ENCODE measurements at places on chromosomes 2 and 18. TPM values are rescaled to one million over a fixed set of nuclear protein-coding genes. Genes with fewer than 3 reads are reported as not detected.

DNA sequence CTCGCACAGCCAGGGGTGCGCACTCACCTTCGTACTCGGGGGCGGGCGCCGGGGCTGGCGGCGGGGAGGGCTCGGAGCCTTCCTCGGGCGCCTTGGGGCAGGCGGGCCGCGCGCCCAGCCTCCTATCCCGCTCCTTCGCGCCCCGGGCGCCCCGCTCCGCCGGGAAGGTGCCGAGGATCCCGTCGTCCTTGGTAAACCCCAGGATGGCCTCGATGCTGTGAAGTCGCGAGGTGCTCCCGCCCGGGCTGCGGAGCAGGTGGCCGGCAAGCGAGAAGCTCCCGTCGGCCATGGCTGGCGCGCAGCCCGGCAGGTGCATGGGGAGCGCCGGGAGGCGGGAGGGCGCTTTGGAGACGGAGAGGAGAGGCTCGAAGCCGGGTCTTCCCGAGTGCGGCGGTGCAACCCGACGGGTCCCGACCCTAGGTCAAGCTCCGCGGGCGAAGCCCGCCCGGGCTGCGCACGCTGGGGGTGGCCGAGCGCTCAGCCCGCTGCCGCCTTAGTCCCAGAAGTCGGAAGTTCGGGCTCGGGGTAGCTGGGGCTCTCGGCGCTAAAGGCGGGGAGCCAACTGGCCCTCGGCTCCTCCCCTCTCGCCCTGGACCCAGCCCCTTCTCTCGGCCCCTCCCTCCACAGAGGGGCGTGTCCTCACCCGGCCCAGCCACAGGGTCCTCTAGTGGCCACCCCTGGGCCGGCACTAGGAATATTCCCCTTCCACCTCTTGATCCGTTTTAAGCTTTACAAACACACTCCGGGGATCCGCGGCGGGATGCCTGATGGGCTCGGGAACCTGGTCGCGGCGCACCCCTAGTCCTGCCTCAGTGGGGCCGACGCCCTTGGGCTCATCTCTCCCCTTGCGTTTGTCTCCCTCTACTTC, at the start of gene RAX:
RAX (minus strand) TSS at position 564 of the 868 bp plus-strand sequence; CDS start at position 316, 248 bp downstream.
- peaks cover 10% of the 10 kb centered on the region for H3K4me1 ChIP-seq
- peaks cover 3% of the 10 kb centered on the region for H3K36me3 ChIP-seq
- no peak for DNase-seq
- H3K4me3 ChIP-seq: no peak within 1 kb of the TSS

DNA sequence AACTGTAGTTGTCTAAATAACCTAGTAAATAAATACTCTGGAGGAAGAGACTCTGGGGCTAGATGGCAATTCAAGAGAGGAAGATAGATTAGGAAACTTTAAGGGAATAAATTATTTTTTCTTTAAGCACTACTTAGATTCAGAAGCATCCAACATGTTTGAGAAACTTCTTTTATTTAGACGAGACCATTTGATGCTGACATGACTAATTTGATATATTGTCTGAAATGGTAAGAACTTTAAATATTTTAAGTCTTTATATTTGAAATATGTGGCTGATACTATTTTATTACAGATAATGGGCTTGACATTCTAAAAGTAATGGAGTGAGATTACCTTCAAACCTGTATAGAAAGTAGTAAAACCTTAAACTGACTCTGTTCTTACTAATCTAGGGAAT, 36.4 kb downstream of the PPIG start:
- peaks cover 63% of the 10 kb centered on the region for H3K36me3 ChIP-seq
- no peak for DNase-seq
- no peak overlapping the region for H3K27ac ChIP-seq
- H3K4me1 ChIP-seq: peaks cover 18% of the 10 kb centered on the region
- H3K4me3 ChIP-seq: no peak overlapping the region
- H3K27me3 ChIP-seq: no peaks in the 10 kb centered on the region

DNA sequence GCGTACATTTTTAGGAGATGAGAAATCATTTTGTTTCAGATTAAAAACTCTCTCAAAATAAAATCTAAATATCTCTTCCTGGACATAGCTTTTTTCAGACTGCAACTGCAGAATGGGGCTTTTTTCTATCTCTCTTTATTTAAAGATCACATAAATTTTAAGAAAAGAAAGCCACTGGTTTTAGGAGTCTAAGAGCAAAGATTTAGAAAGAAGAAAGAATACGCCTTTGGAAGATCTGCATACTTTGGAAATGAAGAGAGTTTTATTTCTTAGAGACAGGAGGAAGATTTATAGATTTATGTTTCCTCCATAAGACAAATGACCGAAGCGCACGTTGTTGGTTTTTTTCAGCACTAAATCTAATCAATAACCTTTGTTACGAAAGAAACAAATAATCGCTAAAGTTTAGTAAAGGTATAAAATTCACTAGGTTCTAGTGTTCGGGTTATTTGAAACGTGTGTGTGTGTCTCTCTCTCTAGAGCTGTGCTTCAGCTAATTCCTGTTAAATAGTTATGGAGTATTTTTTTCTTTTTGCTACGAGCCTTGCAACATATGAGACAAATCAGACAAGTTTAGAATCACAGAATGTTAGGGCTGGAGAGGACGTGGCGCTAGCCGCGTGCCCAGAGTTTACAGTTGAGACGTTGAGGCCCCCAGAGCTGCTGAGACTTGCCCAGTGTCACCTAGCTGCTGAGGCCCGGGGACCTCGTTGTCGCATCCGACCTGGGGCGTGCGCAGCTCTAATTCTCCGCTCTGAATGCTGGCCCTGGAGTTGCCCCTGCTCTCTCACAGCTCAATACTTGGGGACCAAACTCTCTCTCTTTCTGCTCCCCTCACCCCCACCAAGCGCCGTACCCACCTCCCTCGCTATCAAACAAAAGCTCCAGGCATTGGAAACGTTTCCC, 69.9 kb downstream of the CTAGE1 start:
- no peaks in the 10 kb centered on the region for H3K36me3 ChIP-seq
- H3K4me3 ChIP-seq: peak overlapping the region; percentile 60
- no peak overlapping the region for H3K27ac ChIP-seq
- peaks cover 50% of the 10 kb centered on the region for H3K4me1 ChIP-seq
- DNase-seq: no peak

DNA sequence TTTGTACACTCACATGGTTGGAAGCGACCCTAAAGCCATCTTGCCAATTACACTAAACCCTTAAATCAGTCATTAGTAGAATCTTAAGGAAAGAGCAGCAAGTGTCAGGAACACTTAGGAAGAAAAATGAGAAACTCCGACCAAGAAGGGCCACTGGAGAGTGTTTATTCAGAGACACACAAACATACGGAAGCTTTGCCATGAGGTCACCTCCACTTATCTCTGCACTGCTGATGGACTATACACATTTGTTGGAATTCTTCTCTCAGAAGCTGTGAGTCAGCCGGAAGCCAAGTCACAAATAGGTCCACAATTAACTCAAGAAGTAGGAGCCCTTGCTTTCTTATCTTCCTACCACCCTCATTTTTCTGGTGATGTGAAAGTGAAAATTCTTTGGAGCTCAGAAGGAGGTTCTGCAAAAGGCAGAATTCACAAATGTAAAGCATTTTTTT, 21.6 kb downstream of the BMP10 start:
- no peak overlapping the region for H3K4me3 ChIP-seq
- DNase-seq: no peak
- H3K4me1 ChIP-seq: no peaks in the 10 kb centered on the region
- H3K27ac ChIP-seq: no peak overlapping the region
- H3K27me3 ChIP-seq: peaks cover 35% of the 10 kb centered on the region

The ITGA6 gene
- 2.2 TPM for total RNA-seq

DNA sequence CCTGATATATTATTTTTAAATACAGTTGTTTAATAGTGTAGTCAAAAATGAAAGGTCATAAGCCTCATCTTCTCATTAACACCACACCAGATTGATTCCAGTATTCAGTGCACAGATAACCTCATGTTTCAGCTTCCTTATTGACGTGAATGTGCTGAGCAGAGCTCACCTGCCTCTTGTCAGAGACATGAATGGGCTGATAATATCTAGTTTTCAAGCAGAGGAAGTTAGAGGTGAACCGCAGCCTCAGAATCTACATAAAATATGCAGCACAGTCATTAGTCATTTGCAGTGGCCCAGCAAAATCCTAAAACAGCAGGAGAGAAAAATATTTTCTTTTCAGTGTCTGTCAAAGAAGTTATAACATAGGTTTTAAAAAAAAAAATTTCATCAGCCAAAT, 216.2 kb downstream of the GBX2 start:
- H3K4me1 ChIP-seq: peaks cover 9% of the 10 kb centered on the region
- no peaks in the 10 kb centered on the region for H3K36me3 ChIP-seq
- no peak overlapping the region for H3K27ac ChIP-seq
- no peak overlapping the region for H3K4me3 ChIP-seq
- peak; percentile 69 for DNase-seq

GRCh38 chr2:62196278-62196901, 475 bp downstream of the B3GNT2 start:
- H3K36me3 ChIP-seq: peaks cover 5% of the 10 kb centered on the region
- peaks cover 43% of the 10 kb centered on the region for H3K4me1 ChIP-seq
- peak overlapping the region; percentile 95 for H3K27ac ChIP-seq
- DNase-seq: peak; percentile 78
- H3K4me3 ChIP-seq: peak overlapping the region; percentile 76

GRCh38 chr2:172702451-172702850, 33.2 kb upstream of the RAPGEF4 start:
- no peak overlapping the region for H3K4me3 ChIP-seq
- no peaks in the 10 kb centered on the region for H3K36me3 ChIP-seq
- DNase-seq: no peak
- H3K27ac ChIP-seq: no peak overlapping the region

The EVA1A gene
- total RNA-seq: not detected

- H3K27me3 ChIP-seq: no peaks in the 10 kb centered on the region
- DNase-seq: no peak
- H3K36me3 ChIP-seq: peaks cover 1% of the 10 kb centered on the region
- H3K4me1 ChIP-seq: peaks cover 4% of the 10 kb centered on the region
- no peak overlapping the region for H3K4me3 ChIP-seq
Measured at GRCh38 chr2:202758604-202759003, 113.0 kb downstream of the ICA1L start.

DNA sequence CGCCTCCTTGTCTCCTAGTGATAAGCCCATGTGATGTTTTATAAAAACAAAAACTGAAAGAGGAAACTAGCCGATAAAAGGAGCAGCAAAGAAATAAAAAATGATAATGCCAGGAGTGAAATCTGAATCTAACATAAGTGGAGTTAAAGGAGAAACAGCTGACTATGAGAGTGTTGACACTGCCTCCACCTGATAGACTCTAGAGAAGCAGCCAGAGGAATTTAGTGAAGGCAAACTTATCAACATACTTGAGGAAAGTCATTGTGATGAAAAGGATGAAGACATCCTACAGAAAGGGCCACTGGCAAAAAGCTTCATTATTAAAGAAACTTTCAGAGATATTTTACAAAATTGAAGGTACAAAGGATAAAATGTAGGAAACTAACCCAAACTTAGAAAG, 1.9 kb downstream of the M1AP start:
- no peak overlapping the region for H3K27ac ChIP-seq
- peaks cover 1% of the 10 kb centered on the region for H3K36me3 ChIP-seq
- peaks cover 42% of the 10 kb centered on the region for H3K27me3 ChIP-seq
- peaks cover 3% of the 10 kb centered on the region for H3K4me1 ChIP-seq
- H3K4me3 ChIP-seq: no peak overlapping the region

The CREG2 gene
- total RNA-seq: not detected

The SERPINB3 gene
- not detected for total RNA-seq

DNA sequence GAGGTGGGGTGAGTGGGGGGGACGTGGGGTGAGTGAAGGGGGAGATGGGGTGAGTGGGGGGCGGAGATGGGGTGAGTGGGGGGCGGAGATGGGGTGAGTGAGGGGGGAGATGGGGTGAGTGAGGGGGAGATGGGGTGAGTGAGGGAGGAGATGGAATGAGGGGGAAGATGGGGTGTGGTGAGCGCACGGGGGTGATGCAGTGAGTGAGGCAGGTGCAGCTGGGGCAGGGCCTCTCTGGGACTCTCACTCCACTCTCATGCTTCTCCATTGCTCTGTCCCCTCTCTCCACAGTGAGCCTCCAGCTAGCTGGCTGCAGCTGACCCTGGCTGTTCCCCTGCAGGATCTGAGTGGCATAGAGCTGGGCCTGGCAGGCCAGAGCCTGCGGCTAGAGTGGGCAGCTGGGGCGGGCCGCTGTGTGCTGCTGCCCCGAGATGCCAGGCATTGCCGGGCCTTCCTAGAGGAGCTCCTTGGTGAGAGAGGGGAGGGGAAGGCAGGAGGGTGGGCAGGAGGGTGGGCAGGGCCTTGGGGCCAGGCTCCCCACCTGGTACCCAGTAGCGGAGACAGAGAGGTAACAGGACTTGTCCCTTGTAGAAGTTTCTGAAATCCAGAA, 13.9 kb upstream of the SLC4A3 start:
- no peak overlapping the region for H3K27ac ChIP-seq
- no peak for DNase-seq
- peaks cover 6% of the 10 kb centered on the region for H3K4me1 ChIP-seq
- no peaks in the 10 kb centered on the region for H3K27me3 ChIP-seq
- H3K4me3 ChIP-seq: no peak overlapping the region

DNA sequence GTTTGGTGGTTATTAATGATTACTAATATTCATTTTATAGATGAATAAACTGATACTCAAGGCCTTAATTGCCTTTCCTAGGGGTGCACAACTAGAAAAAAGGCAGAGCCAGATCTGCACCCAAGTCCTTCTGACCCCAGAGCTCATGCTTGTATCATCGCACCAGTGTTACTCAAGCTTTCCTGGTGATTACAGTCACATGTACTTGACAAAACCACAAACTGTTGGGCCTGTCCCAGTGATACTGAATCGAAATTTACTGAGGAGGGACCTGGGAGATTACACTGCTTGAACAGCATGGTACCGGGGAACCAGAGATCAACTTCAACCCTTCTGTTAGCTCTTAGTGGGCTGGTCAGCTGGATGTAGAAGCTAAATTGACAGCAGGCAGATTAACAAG, 33.7 kb downstream of the FASTKD2 start:
- no peaks in the 10 kb centered on the region for H3K27me3 ChIP-seq
- H3K4me3 ChIP-seq: no peak overlapping the region
- no peak for DNase-seq

The ARHGEF4 gene
- 0.30 TPM for total RNA-seq

DNA sequence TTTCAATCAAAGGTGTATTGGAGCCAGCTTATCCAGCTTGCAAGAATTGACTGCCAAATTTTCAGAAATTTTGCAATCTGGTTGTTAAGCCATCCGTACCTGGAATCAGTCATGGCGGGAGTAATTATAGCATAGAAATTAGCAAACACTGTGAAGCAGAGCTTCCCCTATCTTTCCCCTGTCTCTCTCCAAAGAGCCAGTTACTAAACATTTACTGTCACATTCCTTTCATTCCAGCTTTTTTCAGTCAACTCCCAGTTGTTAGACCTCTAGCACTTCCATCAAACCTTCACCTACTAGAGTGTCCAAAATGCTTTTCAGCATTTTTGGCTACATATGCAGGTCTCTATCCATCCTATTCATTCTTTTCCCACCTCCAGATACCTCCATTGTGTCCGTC, 137.4 kb downstream of the MC4R start:
- H3K36me3 ChIP-seq: no peaks in the 10 kb centered on the region
- H3K4me1 ChIP-seq: no peaks in the 10 kb centered on the region
- H3K27ac ChIP-seq: no peak overlapping the region
- H3K27me3 ChIP-seq: no peaks in the 10 kb centered on the region
- H3K4me3 ChIP-seq: no peak overlapping the region

DNA sequence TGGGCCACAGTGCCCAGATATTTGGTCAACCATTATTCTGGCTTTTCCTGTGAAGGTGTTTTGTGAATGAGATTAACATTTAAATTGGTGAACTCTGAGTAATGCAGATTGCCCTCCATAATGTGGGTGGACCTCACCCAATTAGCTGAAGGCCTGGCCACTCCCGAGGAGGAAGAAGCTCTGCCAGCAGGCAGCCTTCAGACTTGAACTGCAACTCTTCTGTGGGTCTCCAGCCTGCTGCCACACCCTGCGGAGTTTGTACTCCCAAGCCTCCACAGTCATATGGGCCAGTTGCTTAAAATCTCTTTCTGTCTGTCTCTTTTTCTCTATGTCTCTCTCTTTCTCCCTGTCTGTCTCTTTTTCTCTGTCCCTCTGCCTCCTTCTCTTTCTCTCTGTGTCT, 262.7 kb downstream of the MYCN start:
- no peaks in the 10 kb centered on the region for H3K36me3 ChIP-seq
- H3K27ac ChIP-seq: no peak overlapping the region
- no peak for DNase-seq
- no peak overlapping the region for H3K4me3 ChIP-seq
- no peaks in the 10 kb centered on the region for H3K4me1 ChIP-seq

The SPRED2 gene
- 3.2 TPM for total RNA-seq

Measured in activated CD8-positive, alpha-beta memory T cell treated with anti-CD3 and anti-CD28 coated beads, Interleukin-2, amount 10 ng/mL, durations not matched to agents 7 days and 5 days (primary cell).